ENCODE measurements at places on chromosomes 11 and 22.

GRCh38 chr22:44463151-44463550 lies 34.9 kb downstream of the RTL6 start:
- no peak for DNase-seq

DNA sequence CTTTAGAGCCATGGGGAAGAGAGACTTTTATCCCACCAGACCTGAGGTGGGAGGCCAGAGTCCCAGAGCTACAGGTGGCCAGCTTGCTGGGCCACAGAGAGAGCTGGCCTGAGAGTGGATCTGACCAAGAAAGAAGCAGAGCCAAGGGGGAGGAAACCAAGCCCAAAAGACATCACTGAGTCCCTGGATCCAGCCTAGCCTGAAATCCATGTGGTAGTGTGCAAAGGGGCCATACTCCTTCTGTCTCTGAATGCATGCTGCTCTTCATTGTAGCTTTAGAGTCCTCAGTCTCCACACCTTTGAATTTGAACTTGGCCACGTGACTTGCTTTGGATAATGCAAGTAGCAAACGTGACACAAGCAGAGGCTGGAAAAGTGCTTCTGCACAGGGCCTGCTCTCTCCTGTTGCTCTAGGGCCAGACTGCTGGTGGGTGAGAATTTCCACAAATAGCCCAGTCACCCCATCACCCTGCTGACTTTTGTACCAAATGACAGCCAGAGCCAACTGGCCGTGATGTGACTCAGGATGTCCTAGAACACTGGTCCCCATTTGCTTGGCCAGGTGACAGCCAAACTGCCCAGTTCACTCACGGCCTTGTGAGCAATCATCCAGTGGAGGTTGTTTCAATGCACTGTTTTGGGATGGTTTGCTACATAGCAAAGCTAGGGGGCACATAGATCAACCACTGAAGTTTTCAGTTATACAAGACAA lies 93.6 kb downstream of the DHCR7 start:
- no peak for DNase-seq

DNA sequence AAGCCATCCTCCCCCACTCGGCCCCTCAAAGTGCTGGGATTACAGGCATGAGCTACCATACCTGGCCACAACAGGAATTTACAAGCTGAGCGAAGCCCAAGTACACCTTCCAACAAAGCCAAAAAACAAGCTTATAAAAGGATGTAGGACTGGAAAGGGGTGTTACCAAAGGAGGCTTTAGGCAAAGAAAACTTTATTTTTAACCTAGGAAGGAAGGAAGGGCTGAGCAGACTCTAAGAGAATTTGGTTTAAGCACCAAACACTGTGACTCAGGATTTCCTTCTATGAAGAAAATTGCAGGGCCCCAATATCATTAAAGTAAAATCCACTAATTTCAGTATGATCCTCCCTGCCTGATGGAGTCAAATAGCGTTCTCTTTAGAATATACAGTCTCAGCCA lies 12.1 kb downstream of the DENND5A start:
- DNase-seq = no peak

DNA sequence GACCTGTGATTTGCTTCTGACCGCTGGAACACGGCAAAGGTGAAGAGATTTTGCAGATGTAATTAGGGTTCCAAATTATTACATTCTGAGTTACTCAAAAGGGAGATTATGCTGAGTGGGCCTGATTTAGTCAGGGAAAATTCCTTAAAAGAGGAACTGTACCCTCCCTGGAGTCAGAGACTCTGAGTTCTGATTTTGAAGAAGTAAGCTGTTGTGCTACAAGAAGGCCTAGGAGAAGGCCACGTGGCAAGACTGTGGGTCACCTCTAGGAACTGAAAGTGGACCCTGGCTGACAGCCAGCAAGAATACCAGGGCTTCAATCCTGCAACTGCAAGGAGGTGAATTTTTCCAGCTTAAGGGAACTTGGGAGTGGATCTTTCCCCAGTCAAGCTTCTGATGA lies 45.3 kb downstream of the CHRDL2 start:
- DNase-seq = no peak

DNA sequence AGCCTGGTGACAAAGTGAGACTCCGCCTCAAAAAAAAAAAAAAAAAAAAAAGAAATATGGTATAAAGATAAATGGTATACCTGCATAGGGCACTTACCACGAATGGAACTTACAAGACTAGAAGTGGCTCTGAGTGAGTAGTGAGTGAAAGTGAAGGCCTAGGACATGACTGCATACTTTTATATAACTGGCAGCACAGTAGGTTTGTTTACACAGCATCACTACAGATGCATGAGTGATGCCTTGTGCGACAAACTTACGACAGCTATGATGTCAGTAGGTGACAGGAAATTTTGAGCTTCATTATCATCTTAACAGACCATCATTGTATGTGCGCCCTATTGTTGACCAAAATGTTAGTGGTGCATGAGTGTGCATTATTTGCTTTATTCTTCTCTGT lies 17.7 kb downstream of the XRCC6 start:
- no peak for DNase-seq

- no peak for DNase-seq
Measured at GRCh38 chr11:102485095-102485722, 32.6 kb upstream of the TMEM123 start.

DNA sequence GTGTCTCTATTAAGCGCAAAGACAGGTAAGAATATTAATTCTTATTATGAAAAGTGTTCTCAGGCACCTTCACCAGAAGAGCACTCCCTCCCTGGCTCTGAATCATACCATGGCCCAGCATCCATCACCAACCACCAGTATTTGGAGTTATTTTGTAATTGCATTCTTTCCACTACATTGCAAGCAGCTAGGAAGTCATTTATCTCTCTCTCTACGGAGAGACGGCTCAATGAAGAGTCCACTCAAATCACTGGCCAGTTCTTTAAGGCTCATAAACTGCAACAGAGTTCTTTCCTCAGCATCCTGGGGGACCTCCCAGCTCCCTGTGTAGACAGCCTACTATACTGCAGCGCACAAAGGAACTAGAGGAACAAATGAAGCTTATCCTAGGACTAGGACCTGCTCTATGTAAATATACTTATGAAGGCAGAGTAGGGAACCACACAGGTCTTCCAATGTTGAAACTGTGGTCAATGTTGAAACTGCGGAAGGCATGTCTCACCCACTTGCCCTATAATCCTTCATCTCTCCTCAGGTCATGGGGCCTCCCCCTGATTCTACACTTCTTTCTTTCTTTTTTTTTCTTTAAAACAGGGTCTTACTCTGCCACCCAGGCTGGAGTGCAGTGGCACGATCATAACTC lies 63.4 kb downstream of the AAMDC start:
- no peak for DNase-seq

- no peak for DNase-seq
Measured at GRCh38 chr11:113162592-113162962, 151.8 kb upstream of the TTC12 start.

- no peak for DNase-seq
Measured at GRCh38 chr22:37664249-37665101, 6.0 kb downstream of the PDXP start.

GRCh38 chr11:118488480-118489109 lies 38.7 kb upstream of the TTC36 start:
- DNase-seq = peak; percentile 65

DNA sequence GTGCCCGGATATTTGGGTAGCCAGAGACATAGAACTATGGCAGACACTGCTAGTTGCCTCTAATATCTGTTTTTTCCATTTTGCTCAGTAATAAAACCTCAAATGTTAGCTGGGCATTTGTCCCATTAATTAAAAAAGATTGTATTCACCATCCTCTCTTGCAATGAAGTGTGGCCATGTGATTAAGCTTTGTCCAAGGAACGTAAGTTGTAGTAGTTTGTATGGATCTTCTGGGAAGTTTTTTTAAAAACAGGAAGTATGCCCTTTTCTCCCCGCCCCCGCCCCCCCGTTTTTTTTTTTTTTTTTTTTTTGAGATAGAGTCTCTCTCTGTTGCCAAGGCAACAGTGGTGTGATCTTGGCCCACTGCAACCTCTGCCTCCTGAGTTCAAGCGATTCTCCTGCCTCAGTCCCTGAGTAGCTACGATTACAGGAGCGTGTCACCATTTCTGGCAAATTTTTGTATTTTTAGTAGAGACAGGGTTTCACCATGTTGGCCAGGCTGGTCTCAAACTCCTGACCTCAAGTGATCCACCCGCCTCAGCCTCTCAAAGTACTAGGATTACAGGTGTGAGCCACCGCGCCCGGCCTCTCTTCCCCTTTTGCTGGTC lies 1.7 kb upstream of the TMEM135 start:
- no peak for DNase-seq

- DNase-seq = no peak
Measured at GRCh38 chr22:26690654-26691376, 33.4 kb downstream of the MIAT start.

DNA sequence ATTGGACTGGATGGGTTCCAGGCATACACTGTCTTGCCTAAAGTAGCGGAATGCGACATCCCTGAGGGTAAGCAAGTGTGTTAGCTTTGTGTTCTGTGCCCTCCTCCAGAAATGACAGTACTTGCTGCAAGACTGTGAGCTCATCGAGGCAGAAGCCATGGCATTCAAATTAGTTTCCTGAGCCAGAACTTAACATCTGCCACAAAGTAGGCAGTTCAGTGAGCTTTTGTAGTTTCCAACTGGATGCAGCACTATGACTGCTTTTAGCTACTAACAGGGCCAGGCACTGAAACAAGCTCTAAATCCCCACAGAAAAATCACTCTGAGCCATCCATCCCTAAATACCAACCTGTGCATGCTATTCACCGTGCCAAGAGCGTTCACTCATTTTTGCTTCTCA lies 1.2 kb upstream of the FAR1 start:
- no peak for DNase-seq

DNA sequence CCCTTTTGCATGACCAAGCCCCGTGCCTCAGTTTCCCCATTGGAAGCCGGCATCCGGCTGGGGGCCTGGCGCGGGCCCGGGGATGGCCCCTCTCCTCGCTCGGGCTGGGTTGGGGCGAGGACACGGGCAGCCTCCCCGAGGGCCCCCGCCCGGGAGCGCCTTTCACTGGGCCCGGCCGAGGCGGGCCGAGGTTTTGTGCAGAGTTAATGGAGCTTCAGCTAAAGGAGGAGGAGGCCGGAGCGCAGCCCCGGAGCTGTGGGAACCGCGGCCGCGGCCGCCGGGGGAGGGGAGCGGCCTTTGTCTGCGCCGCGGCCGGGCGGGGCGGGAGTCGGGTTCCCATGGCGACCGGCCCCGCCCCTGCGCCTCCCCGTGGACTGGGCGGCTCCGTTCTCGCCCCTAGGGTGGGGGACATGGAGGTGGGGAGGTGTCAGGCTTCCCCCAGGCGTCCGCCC lies 1.4 kb upstream of the MAPK11 start:
- DNase-seq = peak; percentile 30

DNA sequence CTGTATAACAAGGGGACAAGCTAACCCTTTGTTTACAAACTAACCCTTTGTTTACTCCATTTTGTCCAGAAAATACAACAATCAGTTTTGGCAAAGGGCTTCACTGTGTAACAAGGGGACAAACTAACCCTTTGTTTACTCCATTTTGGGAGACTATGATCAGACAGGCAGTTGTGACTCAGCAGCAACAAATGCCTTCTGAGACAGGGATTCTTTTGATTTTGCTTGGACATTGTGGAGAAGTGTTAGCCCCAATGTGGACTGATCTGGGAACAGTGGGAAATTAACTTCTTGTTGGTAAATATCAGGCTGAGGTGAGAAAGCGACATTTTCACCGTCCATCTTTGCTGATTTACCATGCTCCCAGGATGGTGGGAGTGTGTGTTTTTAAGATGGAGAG lies 983 bp downstream of the EHF start:
- no peak for DNase-seq

DNA sequence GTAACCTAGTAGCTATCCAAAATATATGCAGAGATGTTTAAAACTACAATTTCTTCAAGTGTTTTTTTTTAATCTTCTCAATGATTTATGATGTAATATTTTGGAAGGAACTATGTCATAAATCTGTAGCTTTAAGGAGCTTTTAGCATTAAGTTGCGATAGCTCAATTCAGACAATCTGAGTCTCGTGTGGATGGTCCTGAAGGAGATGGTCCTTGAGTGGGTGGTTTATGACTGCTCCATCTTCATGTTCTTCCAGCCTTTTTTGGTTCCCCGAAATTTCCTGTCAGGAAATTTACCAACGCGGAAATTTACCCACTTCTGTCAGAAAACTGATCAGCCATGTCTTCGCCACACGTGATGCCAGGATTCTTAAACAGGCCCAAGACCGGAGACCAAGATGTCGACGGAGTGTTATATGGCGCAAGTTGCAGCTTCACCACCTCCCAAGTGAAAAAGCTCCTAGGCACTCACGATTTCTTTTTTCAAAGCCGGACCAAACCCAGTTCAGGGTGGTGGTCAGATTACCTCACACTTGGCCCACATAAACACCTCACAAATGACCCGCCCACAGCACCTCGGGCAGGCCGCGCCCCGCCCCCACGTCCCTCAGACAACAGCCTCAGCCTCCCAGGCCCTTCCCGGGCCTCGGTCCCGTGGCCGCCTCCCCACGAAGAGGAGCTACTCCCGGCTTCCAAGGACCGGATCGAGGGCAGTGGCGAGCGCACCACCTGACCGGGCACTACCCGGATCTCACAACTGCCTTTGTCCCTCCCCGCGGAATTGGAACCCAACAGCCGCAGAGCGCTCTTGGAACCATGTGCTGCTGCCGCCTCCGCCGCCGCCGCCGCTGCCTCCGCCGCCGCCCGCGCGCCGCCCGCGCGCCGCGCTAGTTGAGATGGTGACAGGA lies at the start of gene MORC2:
MORC2 (minus strand) TSS at position 760 of the 909 bp plus-strand sequence. CDS start 885 bp downstream, outside the sequence.
- DNase-seq = no peak

GRCh38 chr22:36564422-36565158 lies 35.6 kb upstream of the EIF3D start:
- no peak for DNase-seq

DNA sequence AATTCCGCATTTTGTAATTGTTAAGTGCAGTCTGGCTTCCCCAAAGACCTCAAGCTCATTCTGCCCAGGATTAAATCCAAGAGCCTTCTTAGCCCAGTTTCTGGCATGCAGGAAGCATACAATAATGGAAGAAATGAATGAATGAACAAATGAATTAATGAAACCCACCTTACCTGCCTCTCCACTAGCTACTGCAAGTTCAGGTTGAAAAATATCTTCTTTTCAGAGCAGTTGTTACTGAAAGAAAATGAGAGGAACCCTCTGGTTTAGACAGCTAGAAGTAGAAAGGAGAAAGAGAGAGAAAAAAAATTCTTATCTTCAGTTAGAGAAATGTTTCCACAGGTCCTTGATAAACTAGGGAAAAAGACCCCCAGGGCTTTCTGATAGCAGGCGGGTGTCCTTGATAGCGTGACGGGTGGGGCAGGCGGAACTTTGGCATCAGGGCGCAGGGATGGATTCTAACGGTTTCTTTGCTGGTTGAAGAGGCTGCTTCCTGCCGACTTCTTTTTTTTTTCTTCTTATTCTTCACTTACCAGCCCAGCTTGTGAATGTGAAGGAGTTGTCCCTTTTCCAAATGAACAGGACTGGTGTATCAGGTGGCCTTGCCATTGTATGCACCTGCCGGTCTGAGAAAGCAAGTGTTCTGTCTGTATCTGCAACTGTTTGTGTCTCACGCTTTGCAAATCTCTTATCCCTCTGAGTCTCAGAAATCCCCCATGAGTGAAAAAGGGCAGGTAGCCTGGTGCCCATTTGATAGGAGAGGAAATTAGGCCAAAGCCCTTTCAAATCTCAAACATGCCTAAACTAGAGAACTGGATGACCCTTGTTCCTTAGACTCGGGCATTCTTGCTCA lies 10.0 kb downstream of the LMO2 start:
- DNase-seq = no peak

- DNase-seq = no peak
Measured at GRCh38 chr11:31803813-31804311, 7.3 kb downstream of the PAX6 start.

All from activated CD4-positive, alpha-beta T cell treated with anti-CD3 and anti-CD28 coated beads for 1 hour (primary cell).